ENCODE measurements at places on chromosomes 2 and 18. TPM values are rescaled to one million over a fixed set of nuclear protein-coding genes. Genes with fewer than 3 reads are reported as not detected.
A peak's percentile ranks its signal among the peaks of the same experiment; 100 is the strongest.

Gene GTF3C2
- 67.8 TPM for total RNA-seq

Gene TMEM198
- 1.4 TPM for total RNA-seq

Gene FBXO41
- 2.9 TPM for total RNA-seq

Gene COL6A3
- total RNA-seq, result 2.5 TPM

Gene SERPINB8
- 10.9 TPM for total RNA-seq

Gene GRHL1
- total RNA-seq, result 0.57 TPM

- no peak for DNase-seq
Observed at GRCh38 chr18:58698701-58699193, 27.5 kb downstream of the MALT1 start.

DNA sequence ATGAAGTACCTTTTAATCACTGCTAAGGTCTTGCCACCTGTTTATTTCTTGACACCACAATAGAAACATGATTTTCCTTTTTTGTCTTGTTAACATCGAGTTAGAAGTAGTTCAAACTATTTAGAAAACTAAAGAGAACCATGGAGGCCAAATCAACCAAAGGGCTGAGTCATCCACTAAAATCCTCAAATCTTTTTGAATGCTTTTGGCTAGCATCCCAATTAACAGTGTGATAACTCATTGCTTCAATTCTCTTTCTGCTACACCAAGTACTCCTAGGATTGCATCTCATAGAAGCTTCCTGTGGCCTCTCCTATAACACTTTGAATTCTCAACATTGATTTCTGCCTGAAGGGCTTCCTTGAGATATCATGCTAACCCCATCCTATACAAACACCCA is 159.9 kb upstream of the MMADHC start:
- peak; percentile 58 for DNase-seq

- DNase-seq, result no peak
Observed at GRCh38 chr2:30310371-30310770, 79.0 kb downstream of the LBH start.

DNA sequence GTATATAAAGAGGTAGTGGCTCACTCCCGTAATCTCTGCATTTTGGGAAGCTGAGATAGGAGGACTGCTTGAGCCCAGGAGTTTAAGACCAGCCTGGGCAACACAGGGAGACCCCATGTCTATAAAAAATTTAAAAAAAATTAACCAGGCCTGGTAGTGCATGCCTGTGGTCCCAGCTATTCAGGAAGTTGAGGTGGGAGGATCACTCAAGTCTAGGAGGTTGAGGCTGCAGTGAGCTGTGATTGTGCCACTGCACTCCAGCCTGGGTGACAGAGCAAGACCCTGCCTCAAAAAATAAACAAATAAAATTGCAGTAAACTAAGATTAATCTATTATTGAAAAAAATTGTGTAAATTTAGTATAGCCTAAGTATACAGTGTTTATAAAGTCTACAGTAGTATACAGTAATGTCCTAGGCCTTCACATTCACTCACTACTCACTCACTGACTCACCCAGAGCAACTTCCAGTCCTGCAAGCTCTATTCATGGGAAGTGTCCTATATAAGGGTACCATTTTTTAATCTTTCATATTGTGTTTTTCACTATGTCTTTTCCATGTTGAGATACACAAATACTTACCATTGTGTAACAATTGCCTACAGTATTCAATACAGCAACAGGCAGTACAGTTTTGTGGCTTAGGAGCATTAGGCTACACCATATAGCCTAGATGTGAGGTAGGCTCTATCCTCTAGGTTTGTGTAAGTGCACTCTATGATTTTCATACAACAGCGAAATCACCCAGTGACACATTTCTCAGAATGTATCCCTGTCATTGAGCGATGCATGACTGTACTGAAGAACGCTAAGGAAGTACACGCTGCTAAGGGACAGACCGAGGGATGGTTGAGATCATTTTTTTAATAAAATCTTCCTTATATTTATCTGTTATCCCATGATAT is 10.4 kb upstream of the MAP4K3 start:
- no peak for DNase-seq

- DNase-seq, result no peak
Observed at GRCh38 chr2:216773072-216773471, 77.7 kb upstream of the IGFBP5 start.

DNA sequence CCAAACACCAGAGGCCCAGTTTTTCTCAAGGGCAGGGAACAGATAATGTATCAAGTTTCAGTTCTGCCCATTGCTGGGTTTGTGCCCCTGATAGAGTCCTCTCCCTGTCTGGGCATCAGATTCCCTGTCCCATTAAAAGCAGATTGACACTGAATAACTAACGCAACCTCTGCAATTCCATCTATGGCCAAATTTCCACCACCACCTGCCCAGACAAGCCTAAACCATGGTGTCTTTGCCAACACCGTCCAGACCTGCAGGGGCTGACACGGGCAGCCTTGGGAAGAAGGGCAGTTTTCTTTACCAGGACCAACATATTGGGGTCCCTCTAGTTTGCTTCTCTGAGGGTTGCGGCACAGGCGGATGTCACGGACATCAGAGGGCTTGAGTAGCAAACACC is 26.4 kb upstream of the PAX8 start:
- DNase-seq, result no peak

DNA sequence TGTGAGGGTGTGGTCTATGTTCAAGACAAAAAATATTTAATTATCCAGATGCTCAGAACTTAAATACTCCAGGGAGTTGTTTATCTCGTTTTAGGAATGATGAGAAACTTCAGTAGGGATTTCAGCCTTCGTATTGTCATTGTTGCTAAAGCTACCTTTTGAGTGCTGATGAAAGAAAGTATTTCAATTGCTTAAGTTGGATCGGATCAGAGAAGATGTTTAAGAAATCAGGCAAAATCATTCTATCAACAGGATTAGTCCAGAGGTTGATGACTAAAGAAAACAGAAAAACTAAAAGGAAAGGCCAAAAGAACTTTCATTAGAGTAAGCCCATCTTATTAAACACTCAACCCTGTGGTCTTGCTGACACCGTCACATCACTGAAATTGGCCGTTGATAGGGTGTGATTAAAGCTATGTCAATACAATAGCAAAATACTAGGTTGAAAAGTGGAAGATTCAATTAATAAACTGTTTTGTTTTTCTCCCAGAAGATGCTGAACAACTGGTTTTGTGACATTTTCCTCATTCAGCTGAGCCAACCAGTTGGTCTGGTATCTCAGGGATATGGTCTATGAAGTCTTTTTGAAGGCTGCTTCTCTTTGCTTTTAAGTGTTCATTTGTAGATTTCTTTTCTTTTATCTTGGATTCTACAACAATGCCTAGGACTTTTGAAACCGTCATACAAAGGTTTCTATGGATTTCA is 551.7 kb downstream of the SLC4A3 start:
- no peak for DNase-seq

DNA sequence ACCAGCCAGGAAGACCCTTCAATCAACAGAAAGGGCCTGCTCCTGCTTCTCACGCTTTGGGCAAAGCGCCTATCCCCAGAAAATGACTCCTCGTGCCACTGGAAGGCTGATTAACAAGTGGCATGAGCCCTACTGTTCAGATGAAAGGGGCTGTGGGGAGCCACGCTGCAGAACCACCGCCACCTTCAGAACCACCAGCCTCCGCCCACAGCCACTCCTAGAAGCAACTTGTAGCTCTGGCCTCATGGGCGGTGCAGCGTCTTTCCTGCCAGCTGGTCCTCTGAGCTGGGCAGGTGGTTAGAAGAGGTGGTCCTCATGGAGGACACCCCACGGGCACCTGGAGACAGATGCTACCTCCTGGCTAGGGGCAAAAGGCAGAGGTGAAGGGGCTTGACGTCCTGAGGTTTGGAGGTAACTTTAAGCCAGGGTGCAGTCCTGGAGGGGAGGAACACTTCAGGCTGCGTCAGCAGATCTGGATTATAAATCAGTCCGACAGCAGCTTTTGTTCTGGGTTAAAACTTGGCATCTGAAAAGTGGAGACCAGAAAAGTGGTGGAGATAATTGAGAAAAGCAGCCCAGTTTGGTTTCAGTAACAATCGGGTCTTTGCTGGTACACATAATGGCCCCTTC is 861 bp upstream of the SEMA4C start:
- no peak for DNase-seq

DNA sequence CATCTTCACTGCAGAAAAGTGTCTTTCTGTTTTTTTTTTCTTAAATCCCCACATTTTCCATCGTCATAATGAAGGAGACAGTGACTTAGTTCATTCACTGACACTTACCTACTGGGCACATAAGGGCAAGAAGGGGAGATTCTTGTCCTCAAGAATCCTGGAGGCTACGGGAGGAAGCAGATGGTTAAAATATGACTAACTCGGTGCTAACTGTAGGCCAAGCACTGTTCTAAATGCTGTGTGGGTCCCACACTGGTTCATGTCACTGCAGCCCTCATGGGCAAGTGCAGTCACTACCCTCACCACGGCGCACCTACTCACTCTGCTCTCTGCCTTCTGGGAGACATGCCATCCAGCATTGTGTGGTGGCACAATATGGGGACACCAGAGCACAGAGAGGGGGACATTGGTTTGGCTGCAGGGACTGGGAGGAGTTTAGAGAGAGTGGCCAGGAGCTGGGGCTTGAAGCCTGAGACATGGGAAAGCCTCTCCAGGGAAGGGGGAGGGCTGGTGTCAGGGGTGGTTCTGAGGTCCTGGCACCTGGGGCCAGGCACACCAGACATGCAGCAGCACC is 305.2 kb downstream of the MYCN start:
- no peak for DNase-seq

GRCh38 chr2:29811378-29811777 is 110.0 kb downstream of the ALK start:
- no peak for DNase-seq

DNA sequence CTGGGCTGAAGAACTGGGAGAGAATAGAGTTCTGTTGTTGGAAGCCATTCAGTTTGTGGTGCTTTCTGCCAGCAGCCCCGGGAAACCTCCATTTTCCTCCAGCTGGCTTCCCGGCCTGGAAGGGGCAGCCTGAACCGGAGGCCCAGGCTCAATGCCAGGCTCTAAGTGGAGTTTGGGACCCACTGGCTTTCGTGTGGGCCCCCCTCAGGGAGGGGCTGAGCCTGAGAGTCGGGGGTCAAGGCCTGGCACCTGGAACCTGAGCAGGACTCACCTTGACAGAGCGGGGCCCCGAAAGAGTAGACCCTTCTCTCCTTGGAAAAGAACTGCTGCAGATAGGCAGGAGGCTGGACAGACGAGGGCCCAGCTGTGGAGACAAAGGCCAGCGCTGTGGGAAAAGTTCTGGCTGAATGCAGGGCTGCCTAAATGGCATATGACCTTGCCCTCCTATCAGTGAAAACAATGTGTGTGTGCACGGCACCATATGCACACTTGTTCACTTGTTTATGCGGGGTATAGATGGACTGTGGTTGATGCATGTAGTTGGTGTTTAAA is 34.8 kb upstream of the ASB18 start:
- DNase-seq, result no peak

DNA sequence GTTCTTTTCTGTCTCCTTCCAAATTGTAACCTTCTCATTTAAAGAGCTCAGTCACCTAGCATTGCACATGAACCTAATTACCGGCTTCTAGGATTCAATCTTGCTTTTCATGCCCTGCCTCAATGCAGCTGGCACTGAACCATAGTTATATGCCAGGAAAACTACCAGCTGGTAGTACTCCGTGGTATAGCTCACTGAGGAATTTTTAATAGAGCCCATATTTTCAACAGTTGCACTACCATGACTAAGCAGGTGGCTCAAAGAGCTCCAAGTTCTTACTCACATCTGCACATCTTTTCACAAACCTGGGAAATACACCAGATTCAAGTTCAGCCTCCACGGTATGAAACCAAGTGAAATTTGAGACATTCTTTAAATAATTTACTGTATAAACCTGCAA is 363.5 kb downstream of the GRB14 start:
- DNase-seq, result peak; percentile 14

DNA sequence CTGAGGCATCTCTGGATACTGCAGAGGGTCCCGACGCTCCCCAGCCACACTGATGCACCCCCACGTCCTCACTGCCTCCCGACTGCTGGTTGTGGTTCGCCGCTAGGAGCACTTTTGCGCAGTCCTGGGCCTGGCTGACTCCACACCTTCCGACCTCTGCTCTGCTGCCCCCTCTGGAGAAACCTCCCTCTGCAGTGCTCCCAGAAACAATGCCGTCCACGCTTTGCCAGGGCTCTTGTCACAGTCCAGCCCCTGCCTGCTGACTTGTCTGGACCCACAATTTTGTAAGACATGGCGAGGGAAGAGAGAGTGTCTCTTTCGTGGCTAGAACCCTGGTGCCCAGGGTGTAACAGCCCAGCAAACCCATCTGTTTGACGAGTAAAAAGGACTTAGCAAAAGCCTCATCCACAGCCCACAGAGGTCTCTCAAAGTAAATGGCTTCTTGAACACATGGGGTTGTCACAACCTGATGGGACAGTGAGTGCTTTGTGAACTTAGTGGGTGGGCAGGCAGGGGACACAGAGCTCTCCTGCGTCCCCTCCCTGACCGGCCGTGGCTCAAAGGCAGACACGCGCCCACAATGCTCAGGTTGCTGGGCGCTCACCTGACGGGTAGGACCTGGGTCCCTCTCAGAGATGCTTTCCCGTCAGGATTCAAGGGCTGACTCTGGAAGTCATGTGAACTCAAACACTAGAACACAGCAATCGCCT is 4.0 kb downstream of the COPS9 start:
- DNase-seq, result no peak

DNA sequence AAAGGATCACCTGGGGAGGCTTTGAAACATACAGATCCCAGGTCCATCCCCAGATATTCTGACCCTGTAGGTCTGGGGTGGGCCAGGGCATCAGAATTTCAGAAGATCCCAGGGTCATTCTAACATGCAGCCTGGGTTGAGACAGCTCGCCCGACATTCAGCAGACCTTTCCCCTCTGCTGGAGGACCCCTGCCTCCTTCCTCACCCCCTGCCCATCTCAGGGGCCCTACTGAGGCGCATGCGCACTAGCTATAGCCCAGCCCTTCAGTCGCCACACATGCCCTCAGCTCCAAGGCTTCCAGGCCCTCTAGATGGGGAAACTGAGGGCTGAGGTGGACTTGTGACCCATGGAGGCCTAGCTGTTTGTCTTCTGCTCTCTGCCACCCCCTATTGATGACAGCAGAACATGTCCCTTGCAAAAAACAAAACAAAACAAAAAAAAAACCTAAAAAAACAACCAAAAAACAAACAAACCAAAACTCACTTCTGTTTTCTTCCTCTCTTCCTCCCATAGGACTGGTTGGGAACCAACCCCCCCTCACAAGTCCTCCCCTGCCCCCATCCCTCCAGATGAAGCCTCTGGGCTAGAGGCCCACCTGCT is 91.3 kb downstream of the ZBTB7C start:
- no peak for DNase-seq

Measured in A172 (cell line).